ENCODE measurements at places on chromosomes 2 and 18.

- DNase-seq, result no peak
Measured at GRCh38 chr2:27638037-27638637, 9.3 kb downstream of the GPN1 start.

DNA sequence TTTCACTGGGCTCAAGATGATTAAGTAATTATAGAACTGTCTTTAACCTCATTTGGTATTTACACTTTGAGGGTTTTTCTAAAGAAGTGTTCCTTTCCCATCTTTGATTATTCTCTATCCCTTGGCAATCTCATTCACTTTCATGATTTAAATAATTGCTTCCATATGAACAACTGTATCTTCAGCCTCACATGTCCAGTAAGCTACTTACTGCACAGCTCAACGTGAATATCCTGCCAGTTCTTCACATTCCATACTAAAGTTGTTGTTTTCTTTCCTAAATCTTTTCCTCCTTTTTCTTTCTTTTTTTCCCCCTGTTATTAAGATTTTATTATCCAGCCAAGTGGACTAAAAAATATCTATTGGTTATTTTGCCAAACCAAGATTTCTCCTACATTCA, 37.7 kb downstream of the ZC3H15 start:
- DNase-seq, result no peak

GRCh38 chr2:66437691-66438497, 3.0 kb downstream of the MEIS1 start:
- DNase-seq, result no peak

GRCh38 chr2:166229678-166230023, 101.8 kb upstream of the SCN1A start:
- no peak for DNase-seq

DNA sequence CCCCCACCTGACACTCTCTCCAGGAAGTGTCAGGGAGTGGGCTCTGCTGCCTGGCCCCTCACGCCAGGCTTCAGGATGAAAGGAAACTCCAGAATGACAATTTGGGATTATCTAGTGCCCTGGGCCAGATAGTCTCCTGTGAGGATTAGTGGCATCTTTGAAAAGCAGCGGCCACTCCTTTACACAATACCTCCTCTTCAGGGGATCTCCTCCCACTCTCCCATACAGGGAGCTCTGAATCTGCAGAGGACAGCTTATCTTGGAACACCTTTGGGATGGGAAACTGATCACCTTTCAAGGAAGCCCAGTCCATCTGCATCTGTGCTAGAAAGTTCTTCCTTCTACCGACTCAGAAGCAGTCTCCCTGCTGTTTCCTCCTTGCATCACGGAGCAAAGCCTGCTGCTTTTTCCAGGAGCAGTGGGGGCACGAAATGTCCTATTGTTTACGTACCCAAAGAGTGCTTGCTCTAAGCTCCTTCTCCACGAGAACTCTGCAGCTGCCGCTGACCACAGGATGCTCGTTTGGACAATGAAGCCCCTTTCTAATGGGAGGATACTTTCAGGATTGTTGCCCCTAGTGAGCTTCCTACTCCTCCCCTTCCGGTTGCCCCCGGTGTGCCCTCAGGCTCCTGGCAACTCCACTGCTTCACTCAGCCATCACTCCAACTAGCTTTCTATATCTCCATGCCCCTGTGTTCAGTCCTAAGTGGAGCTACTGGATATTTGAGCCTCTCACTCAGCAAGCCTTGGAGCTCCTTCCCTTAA, 31.5 kb downstream of the SIX3 start:
- no peak for DNase-seq

DNA sequence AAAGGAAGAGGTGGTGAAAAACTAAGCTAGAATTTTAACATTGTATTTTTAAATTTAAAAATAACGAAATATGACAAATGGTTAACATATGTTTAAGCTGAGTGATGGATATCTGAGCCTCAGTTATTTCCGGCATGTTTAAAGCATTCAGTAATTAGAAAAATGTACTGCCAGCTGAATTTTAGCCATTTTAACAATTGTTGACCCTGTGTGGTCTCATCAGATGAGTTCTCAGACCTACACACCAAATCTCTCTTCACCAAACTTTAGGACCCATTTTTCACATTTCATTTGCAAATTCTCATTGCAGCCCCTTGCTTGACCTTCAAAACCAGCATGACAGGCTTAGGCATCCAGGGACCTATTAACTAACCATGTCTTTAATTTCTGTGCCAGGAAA, 91.5 kb upstream of the RGPD4 start:
- DNase-seq, result no peak

GRCh38 chr2:131673400-131674173, 145.9 kb downstream of the CCDC74A start:
- peak; percentile 23 for DNase-seq

DNA sequence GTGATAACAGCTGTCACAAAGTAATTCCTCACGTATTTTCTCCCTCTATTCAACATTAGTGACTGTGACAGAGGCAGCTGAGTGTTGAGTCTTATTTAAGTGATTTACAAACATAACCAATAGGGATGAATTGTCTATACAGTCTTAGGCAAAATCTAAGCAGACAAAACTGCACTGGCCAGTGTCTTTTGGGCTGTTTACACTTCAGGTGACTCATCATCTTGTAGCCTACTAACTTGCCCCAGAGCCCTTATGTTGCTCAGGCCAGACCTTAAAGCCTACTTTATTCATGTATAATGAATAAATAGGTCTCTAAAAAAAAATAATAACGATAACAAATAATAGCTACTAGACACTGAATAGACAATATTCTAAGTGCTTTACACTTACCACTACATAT, 17.2 kb downstream of the THOC1 start:
- DNase-seq, result no peak

- no peak for DNase-seq
Measured at GRCh38 chr2:219525533-219526232, 11.4 kb downstream of the ASIC4 start.

GRCh38 chr2:13666582-13667414, 950.1 kb downstream of the TRIB2 start:
- no peak for DNase-seq

- no peak for DNase-seq
Measured at GRCh38 chr2:229410264-229410663, 139.2 kb upstream of the PID1 start.

- DNase-seq, result no peak
Measured at GRCh38 chr2:9415516-9416169, 7.7 kb downstream of the ITGB1BP1 start.

DNA sequence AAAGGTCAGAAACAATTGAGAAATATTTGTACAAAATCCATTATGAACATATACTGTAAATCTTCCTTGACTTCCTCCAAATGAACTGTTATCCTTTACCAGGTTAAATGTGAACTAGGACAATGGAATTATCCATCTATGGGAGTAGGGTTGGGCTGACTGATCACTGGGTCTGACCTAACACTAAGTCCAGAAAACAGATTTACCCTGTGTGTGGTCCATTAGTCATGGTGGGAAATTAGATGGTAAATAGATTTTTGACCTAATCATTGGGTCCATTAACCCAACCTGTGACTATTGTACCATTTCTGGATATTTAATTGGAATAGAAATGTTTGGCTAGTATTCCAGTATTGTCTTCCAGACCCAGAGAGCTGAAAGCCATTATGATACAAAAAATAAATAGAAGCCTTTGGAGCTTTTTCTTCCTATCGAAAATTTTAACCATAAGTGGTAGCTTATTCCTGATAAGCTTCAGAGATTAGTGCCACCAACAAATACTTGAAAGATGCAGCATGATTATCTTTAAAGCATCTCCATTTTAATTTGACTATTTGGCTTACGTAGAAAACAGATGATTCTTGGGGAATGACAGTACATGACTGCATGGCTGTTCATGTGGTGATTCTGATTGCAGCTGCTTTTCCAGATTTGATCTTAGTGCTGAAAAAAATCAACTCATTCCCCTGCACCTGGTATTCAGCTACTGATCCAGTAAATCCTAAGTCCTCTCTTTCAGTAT, 703.2 kb upstream of the FSHR start:
- no peak for DNase-seq

DNA sequence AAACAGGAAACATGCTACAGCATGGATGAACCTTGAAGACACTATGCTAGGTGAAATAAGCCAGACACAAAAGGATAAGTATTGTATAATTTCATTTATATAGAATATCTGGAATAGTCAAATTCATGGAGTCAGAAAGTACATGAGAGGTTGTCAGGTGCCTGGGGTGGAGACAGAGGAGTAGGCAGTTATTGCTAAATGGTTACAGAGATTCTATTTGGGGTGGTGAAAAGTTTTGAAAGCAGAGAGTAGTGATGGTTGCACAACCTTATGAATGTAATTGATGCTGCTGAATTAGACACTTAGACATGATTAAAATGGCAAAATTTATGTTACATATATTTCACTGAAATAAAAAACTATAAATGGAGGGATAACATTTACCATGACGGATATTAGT, 197.4 kb downstream of the VAPA start:
- no peak for DNase-seq

DNA sequence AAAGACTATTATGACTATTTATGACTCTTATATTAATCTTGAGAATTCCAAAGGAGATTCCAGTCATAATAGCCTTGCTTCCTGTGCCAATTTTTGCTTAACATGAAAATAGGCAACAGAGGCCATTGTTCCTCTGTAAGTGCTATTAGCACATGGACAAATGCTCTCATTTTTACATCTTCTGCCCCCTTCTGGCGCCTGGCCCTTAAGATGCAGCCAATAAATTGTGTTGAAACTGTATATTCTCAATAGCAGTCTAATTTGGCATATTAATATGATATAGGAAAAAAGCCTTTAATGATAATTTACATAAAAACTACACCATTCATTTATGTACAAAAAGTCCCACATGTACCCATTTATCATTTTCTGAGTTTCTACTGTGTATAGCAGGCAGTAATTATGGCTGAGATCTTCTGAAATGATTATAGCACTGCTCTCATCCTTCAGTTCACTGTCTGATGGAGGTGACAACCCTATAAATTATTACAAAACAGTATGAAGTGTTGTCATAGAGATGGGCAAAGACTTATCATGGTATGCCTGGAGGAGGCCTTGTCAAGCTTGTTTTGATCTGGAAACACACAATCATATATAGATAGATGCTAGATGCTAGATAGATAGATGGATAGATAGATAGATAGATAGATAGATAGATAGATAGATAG, 613.3 kb downstream of the TSN start:
- no peak for DNase-seq

DNA sequence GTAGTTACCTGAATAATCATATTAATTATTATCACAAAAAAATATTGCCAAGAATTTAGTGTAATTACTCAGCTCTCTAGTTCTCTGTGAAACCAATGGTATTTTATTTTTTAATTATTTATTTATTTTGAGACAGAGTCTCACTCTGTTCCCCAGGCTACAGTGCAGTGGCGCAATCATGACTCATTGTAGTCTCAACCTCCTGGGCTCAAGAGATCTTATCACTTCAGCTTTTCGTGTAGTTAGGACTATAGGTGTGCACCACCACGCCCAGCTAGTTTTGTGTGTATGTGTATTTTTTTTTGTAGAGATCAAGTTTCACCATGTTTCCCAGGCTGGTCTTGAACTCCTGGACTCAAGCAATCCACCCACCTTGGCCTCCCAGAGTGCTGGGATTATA, 440.4 kb upstream of the CDH20 start:
- no peak for DNase-seq

GRCh38 chr2:225400060-225400511, 576 bp downstream of the NYAP2 start:
- DNase-seq, result no peak

DNA sequence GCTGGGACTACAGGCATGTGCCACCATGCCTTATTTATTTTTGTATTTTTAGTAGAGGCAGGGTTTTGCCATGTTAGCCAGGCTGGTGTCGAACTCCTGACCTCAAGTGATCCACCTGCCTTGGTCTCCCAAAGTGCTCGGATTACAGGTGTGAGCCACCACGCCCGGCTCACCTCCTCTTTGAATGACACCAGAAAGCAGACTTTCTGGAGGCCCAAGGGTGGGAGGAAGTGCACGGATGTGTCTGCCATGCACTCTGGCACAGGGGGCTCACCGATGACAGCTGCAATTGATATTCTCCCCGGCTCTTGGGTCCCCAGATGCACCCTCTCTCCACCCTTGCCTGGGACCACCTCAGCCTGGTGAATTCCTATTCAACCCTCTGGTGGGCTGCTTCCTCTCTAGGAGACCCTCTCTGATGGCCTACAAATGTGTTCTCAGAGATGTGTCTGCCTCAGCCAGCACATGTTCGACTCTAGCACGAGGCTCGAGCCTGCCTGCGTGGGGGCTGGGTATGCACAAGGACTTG, 87.3 kb downstream of the SEPTIN10 start:
- DNase-seq, result no peak

- DNase-seq, result no peak
Measured at GRCh38 chr2:135252805-135253458, 200.8 kb downstream of the RAB3GAP1 start.

DNA sequence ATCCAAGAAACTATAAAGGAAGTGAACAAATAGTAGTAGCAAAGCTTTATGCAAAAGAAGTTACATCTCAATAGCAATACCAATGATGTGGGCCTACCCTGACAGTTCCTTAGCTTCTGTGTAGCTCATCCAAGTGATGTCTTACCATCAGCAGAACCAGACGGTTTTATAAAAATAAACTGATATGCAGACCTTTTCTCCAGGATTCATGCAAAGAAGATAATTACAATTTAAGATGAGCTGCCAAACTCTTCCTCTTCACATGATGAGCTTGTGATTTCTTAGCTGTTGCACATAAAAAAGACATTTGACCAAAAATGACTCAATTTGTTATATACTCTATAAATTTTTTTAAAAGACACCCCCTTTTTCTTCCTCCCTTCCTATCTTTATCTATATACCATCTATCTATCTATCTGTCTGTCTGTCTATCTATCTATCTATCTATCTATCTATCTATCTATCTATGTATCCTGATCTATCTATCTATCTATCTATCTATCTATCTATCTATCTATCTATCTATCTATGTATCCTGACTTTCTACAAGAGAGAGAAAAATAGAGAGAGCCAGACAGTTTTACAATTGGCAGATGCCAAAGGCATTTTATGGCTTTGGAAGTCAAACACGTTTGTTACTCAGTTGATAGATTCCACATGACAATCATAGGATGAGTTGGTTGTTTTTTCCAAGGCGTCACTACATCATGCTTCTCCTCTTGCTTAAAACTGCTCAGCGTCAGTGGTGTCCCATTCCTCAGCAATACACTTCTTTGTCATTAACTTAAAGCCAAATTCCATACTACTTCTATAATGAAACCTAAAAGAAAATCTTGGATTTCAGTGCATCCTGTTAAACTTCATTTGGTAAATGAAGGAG, 65.9 kb upstream of the ACTR3 start:
- DNase-seq, result no peak

- DNase-seq, result no peak
Measured at GRCh38 chr2:25178976-25179375, 10.6 kb upstream of the POMC start.

GRCh38 chr2:151669585-151670081, 64.6 kb downstream of the NEB start:
- DNase-seq, result peak; percentile 13

All from activated CD8-positive, alpha-beta memory T cell treated with anti-CD3 and anti-CD28 coated beads for 4 hours (primary cell).